ENCODE measurements at places on chromosomes 2 and 18.
A peak's percentile ranks its signal among the peaks of the same experiment; 100 is the strongest.

DNA sequence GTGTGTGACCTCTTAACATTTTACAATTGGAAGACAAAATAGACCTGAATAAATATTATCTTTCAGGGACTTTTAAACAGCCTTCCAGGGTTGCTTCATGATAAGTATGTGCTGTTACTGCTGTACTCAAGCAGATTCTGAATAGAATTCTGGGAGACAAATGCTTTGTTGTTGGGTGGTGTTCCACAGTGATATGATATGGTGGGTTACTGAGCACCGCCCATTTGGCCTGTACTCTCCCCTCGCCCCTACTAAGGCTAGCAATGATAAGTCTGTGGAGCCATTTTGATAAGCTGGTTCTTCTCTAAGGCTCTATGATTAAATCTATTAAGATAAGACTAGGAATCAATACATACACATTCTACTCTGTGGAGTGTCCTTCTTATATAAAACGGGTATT is 89.8 kb upstream of the ITGA4 start:
- no peak for DNase-seq

- DNase-seq: no peak
These were observed 768.2 kb downstream of the NRXN1 start for GRCh38 chr2:50263728-50264127.

DNA sequence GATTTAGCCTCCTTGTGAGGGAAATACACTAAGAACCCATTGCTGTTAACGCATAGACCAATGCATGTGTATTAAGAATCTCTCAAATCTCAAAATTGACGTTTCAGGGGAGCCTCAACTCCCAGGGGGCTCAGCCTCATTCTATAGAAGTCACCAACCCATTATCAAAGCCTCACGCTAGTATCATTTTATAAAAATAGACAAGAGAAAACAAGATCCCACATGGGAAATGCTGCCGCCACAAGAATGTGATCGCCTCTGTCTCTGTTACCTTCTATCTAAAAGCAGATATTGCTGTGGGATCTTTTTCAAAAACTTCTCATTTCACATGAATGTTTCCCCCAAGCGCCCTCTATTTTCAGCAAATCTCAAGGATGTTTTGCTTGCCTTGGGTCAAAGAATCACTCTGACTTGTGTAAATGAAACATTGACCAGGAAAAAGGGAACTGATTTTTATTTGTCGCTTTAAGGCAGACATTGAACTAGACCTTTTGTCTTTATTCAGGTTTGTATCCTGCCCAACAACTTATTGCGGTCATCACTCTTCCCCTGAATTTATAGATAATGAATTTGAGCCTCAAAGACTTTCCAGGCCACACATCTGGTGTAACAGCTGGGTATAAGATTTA is 679.0 kb upstream of the ID2 start:
- no peak for DNase-seq

DNA sequence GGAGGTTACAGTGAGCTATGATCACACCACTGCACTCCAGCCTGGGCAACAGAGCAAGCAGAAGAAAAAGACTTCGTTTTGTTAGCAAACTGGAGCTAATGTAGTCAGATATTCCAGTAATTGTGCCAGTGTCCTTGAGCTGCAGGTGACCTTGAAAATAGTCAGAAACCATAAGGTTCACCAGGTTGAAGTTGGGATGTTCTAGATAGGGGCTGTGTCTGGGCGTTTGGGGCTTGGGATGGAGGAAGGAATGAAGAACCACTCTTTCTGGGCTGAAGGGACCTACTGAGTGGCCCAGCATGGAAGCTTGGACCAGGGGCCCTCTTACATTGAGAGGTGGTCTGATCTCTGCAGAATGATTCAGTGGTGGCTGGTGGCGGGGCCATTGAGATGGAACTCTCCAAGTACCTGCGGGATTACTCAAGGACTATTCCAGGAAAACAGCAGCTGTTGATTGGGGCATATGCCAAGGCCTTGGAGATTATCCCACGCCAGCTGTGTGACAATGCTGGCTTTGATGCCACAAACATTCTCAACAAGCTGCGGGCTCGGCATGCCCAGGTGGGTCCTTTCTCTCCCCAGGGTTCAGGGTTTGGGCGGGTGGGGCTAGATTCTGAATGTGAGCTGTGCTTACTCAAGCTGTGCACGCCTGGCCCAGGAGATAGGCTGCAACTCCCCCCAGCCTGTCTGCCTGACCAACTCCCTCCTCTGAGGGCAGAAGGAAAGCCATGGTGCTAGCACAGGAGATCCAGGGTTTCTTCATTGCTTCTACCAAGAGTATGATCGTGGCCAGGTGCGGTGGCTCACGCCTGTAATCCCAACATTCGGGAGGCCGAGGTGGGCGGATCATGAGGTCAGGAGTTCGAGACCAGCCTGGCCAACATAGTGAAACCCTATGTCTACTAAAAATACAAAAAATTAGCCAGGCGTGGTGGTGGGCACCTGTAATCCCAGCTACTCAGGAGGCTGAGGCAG is 17.1 kb downstream of the CCT7 start:
- no peak for DNase-seq

GRCh38 chr2:9813312-9814128 is 29.8 kb upstream of the TAF1B start:
- peak; percentile 37 for DNase-seq

DNA sequence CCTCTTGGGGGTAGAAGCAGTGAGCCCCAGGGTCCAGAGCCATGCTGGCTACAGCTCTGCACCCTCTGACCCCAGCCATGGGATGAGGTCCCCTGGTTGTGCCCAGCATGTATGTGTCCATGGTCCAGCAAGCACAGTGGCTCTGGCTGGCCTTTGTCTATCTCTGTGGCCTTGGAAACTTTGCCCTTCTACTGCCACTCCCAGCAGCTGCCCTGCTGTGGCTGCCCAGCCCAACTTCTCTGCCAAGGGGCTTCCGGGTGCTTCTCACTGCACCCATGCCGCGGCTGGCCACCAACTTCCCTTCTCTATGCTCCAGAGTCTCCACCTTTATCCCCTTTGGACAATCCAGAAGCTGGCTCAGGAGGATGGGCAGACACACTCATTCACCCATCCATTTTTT is 18.8 kb downstream of the TMEM185B start:
- DNase-seq: no peak

GRCh38 chr2:36408198-36408703 is 52.7 kb downstream of the CRIM1 start:
- no peak for DNase-seq

GRCh38 chr2:98912221-98912851 is 23.7 kb downstream of the CRACDL start:
- DNase-seq: peak; percentile 93

Data from COR-L47 (cell line).